ENCODE measurements at places on chromosomes 7 and 10.

- no peak for DNase-seq
These were observed 254.6 kb downstream of the OTUD1 start for GRCh38 chr10:23693501-23693901.

DNA sequence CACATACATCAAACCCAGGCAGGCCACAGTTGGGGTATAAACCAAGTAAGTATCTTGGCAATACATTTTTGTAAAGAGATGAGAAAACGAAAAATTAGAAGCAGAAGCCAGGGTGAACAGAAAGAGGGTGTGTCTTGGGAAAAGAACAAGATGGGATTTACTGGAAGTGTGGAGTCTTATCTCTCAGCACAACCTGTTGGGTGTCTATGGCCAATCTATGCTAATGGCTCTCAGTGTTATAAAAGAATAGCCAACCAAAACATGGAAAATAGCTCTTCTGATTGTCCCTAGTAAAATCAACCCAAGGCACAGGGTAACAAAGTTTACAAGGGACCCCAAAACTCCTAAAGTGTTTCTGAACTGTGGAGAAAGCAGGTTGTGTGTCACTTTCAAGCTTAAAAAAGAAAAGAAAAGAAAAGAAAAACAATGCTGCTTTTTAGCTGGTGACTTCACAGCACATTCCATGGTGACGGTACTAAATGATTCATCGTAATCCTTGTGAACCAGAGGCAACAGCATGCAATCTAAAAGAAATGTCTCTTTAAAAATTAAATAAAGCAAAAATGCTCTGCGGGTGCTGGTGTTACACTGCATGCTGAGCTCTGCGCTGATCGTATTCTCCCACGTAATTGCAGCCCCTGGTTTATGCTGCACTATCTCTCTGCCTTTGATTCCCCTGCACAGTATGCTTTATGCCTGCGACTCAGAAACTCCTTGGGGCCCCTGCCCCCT, 100.8 kb downstream of the C10orf90 start:
- DNase-seq, result no peak

DNA sequence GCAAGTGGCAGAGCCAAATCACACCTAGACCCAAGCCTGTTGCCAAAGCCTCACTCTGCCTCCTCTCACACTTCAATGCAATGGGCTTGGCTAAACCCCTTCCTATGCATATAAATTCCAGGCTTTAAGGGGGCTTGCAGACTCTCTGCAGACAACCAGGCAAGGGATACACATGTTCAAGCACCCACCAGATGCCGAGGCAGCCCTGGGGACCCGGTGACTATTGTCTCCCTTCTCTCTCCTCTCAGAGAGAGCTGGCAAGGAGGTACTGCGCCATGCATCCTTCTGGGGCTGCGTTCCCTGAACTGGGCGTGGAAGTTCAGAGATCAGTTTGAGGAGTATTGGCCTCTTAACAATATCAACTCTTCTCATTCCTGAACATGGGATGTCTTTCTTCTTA, 131.2 kb downstream of the ARHGAP22 start:
- no peak for DNase-seq

DNA sequence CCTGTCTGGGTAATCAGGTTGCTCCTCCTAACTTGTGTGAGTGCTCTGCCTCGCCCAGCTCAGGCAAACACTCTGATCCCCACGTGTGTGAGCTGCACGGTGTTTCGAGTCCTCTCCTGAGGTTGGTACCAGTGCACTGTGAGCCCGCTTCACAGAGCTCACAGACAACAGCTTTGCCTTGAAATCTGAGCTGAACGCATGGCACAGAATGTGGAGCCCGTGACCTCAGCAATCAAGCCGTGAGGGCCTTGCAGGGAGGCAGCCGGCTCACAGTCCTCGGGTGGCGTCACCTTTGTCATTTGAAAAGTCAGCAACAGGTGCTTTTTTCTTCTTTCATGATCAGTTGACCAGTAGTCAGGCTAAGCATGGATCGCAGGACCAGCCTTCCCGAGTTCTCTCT, 60.2 kb upstream of the ADGRA1 start:
- no peak for DNase-seq

- DNase-seq, result no peak
These were observed 26.7 kb upstream of the MKI67 start for GRCh38 chr10:128152741-128153580.

DNA sequence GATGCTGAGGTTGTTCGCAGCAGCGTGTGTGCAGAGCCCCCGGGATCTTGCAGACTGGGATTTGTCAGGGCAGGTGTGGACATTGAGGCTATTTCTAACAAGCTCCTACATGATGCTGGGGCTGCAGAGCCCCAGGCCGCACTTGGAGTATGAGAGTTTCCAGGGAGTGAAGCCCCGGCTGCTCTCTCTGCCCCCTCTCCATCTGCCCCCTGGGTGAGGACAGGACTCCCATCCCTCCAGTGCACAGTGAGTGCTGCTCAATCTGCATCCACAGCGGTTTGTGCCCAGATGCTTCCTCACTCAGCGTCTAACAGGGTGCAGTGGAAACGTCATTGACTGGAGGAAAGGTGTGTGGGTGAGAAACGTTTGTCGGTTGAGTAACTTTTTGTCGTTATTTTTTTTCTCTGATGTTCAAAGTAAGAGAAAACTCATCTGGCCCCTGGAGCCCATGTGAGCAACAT, 25.3 kb downstream of the IL2RA start:
- no peak for DNase-seq

DNA sequence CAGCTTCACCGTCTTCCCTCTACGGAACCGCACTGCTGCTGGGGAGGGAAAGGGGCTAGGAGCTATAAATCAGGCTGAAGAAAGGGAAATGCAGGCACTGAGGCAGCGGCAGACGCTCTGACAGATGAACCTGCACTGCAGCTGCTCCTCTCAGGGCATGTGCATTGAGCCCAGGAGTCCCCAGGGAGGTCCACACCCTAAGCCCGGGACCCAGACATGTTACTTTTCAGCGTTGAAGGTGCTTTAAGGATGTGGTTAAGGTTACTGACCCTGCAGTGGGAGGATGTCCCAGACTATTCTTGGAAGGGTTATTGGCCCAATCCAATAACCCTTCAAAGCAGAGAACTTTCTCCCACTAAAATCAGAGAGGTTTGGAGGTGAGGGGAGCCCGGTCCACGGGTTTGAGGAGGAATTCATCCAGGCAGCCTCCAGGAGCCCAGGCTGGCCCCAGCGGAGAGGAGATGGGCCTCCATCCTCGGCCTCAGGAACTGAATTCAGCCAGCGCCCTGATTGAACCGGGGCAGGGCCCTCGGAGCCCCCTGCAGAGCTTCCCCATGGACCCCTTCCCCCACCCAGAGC, 75.4 kb downstream of the ADARB2 start:
- no peak for DNase-seq

- DNase-seq, result no peak
These were observed 5.4 kb upstream of the UNCX start for GRCh38 chr7:1227071-1227804.

DNA sequence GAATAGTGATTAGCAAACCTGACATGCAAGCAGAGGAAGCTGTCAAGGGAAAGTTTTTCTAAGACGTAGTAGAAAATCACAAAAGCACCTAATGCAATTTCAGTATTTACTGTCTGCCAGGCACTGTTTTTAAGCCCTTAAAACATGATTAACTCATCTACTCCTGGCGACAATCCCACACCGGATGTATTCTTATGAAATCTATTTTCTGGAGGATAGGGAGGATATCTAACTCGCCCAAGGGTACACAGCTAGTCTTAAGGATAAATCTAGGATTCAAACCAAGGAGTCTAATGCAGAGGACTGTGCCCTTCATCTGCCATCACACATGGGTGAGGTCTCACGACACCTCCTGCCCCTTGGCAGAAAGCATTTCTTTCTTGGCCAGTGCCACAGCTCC, 47.8 kb upstream of the FIGNL1 start:
- no peak for DNase-seq

DNA sequence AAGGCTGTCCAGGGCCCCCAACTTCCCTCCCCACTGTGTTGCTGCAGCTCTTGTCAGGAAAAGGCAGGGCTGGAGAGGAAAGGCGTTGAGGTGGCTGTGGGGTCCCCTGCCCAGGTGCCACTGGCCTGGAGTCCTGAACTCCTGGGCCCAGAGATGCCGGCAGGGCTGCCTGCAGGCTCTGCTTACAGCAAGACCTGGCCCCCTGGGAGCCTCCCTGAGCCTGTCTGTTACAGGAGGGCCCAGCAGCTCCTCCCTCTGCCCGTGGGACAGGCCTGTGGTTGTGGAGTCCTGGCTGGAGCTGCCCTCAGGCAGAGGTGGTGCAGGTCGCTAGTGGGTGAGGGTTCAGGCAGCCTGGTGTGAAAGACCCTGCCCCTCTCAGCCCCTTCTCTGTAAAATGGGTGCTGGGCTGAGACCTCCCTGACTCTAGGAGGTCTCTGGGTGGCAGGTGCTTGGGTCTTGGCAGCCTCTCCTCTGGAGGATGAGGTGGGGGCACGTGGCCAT, 9.9 kb downstream of the ANTXRL start:
- no peak for DNase-seq

DNA sequence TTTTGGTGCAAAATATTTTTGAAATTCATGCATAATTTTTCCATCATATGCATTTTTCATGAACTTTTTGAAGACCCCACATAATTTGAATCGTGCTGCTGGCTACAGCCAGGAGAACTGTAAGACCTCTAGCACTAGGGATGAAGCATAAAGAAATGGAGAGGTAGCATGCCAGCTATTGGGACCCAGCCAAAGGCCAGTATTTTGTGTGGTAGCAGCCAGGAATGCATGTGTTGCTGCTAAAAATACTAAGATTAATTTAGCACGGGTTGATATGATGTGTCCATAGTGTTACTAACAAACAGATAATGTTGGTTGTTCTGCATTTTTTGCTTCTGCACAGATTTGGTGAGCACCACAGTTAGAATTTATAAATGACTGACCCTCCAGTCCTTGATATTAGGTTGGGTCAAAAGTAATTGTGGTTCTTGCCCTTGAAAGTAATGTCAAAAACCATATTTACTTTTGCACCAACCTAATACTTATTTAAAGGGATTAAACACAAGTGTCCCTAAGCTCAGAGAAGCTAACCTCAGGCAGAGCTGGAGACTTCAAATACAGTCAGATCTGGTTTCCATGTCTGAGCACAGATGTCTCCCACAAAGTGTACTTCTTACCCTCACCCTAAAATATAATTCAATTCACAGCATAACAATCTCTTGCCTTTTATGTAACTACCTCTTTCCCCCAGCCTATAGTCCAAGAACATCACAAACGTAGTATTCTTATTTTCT, 54.1 kb upstream of the NPSR1 start:
- no peak for DNase-seq

DNA sequence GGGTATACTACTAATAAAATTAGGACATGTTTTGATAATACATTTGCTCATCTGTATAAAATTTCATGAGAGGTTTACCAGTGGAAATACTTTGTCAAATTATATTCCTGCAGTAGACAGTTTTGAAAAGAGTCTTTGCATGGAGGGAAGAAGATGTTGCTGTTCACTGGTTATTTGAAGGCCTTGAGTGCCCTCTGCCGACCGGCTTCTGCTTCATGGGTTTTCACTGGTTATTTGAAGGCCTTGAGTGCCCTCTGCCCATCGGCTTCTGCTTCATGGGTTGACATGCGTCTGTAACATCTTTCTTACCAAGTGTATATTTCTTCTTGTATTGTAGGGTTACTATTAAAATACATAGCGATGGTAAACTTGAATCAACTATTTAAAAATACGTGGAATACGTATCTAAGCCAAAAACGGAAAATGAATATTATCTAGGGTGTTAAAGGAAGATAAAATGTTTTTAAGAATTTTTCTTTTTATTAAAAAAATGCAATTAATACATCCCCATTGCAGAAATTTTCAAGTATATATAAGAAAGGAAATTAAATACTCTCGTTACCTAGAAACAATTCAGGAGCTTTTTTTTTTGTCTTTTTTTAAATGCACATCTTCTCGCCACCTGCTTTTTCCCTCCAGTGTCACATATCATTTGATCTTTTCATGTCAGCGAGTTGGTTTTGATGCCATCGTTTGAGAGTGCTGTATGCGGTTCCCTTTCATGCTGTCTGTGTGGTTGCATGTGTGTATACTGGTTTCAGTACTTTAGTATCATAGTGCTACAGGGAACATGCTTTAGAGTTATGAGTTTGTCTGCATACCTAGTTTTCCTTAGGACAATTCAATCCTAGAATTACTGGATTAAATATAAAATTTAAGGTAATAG, 73.4 kb downstream of the SHH start:
- DNase-seq, result no peak

- DNase-seq, result no peak
These were observed 597.3 kb upstream of the POT1 start for GRCh38 chr7:125526958-125527357.

DNA sequence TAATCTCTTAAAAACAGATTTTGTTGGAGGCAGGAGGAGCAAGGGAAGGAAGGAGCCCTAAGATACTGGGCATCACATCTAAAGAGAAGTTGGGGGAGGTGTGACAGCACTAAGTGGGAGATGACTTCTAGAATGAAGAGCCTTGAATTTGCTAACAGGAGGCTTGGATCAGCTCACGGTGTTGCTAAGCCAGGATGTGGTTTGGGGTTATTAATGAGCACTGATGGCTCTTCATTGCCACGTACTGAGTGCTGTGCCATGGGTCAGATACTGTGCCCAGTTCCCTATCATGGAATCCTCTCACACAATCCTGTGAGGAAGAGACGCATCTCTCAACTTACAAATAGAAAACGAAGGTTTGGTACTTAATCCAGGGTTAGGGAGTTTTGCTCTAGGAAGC, 78.5 kb downstream of the C7orf25 start:
- no peak for DNase-seq

- no peak for DNase-seq
These were observed 136.5 kb downstream of the ADARB2 start for GRCh38 chr10:1600861-1601260.
